ENCODE measurements at places on chromosomes 2 and 18.
A peak's percentile ranks its signal among the peaks of the same experiment; 100 is the strongest.

DNA sequence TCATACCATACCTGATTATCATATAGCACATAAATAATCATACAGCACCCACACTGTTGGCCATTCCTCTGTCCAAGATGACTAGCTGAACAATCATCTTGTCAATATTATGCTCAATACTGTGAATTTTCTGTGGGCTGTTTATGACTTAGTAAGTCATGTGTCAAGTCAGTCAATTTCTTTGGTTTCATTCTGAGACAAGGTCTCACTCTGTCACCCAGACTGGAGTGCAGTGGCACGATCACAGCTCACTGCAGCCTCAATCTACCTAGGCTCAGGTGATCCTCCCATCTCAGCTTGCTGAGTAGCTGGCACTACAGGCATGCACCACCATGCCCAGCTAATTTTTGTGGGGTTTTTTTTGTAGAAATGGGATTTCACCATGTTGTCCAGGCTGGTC lies 5.7 kb downstream of the MCM6 start:
- no peak for DNase-seq

DNA sequence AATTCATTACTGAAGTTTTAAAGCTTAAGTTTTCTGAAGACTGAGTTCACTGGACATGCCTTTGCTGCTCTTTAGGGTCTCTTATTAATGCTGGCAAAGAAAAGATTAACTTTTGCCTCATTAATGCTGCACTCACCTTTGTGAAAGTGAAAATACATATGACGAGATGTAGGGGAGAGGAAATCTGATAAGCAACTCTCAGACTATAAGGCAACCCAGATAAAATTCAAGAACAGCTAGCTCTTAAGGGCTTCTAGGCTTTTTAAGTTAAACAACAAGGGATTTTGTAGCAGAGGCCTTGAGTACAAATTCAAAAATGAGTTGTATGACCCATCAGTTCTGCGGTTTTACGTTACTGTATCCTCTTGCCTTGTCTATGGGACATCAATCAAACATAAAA lies 143.7 kb downstream of the USP34 start:
- no peak for DNase-seq

DNA sequence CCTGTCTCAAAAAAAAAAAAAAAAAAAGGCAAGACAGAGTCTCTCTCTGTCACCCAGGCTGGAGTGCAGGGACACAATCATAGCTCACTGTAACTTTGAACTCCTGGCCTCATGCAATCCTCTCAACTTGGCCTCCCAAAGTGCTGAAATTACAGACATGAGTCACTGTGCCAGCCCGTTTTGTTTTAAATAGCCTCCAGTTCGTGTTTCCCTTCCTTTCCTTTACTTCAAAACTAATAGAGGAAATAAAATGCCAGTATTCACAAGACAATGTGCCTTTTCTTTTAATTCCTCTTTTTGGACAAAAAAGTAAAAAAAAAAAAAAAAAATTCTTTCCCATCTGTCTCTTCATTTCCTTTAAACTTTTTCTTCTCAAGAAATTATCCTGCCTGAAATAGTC lies 54.5 kb upstream of the ACMSD start:
- DNase-seq, result no peak

DNA sequence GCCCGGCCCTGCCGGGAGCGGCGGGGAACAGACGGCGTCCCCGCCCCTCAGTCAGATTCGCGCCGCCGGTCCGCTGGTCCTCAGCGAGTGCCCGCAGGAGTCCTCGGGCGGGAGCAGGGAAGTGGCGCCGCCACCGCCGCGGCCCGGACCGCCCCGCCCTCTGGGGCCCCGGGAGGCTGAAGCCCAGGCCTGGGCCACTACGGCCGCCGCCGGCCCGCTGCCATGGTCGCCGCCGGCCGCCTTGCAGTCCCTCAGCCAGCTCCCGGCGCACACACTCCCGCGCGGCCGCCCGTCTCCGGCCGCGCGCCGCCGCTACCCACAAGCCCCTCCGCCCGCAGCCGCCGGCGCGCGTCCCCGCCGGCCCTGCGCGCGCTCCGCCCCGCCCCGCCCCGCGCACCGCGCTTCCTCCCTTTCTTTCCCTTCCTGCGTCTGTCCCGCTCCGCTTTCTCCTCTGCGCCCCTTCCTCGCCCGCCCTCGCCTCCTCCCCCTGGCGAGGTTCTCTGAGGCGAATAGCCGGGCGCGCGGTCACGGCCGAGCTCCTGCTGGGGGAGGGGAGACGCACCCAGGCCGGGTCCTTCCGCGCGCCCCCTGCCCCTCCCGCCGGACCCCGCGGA lies at the start of gene ROCK2:
TSS of gene ROCK2 (minus strand) at position 295 of the 614 bp plus-strand sequence. CDS start 500 bp downstream, outside the sequence.
- peak; percentile 75 for DNase-seq

DNA sequence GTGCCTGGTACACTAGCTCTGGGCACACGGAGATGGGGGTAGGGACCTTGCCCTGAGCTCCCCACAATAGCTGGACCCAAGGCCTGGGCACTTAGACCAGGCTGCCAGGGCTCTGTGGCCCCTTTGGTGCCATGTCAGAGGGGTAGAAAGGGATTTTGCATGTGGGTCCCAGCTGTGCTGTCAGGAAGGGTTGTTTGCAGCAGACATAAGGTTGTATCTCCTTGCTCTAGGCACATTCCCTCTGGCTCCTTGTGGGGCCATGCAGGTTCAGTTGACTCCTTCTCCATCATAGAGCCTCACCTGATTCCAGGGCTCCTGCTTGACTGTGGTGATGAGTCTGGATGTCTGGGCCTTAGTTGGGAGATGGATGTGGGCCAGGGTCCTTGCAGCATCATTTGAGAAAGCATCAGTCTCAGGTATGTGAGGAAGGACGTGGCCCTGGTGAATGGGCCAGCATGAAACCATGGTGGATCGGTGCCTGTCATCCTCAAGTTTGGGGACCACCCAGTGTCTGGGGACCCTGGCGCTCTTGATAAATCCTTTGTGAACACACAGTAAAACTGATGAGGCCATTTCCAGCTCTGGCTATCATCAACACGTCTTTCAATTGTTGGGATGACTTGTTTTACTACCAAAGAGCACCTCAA lies 461.9 kb upstream of the HS6ST1 start:
- DNase-seq, result no peak

- peak; percentile 12 for DNase-seq
Measured at GRCh38 chr2:235300368-235301201, 193.3 kb upstream of the AGAP1 start.

GRCh38 chr2:74137651-74138599 lies 9.8 kb downstream of the BOLA3 start:
- no peak for DNase-seq

- DNase-seq, result peak; percentile 29
Measured at GRCh38 chr2:54088191-54088634, 27.2 kb upstream of the ACYP2 start.

GRCh38 chr2:128369108-128369555 lies 50.5 kb upstream of the HS6ST1 start:
- DNase-seq, result peak; percentile 47

- no peak for DNase-seq
Measured at GRCh38 chr18:79542876-79543750, 136.5 kb upstream of the CTDP1 start.

DNA sequence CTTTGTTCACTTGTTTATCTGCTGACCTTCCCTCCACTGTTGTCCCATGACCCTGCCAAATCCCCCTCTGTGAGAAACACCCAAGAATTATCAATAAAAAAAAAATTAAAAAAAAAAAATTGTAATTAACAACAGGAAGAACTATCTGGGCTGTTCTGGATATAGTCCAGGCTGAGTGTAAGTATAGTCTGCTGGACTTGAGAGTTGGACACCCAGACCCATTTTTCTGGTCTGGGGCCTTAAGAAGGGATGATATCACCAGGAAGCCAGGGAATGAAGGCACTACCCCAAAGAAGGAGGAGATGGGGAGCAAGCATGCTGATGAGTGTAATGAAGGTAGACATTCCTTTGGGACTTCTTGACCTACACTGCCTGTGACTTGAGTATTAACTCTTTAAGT lies 72.1 kb upstream of the ZFP36L2 start:
- DNase-seq, result no peak

DNA sequence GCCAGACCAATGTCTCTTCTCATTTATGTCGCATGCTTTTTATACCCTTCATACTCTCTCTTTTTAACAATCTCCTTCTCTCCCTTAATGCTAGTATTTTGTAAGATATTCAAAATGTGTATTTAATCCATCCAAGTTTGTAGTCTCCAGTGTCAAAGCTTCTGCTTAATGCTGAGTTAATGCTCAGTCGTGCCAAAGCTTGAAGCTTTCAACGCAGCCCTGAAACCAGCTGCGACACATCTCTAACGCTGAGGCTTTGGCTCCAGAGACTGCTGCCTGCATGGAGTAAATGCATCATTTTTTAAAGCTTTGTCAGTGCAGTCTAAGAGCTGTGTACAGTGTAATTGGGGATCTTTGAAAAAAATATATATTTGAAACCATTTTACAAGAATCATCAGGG lies 2108.8 kb upstream of the PIK3C3 start:
- DNase-seq, result no peak

GRCh38 chr18:75350512-75350839 lies 77.0 kb downstream of the SMIM21 start:
- no peak for DNase-seq

DNA sequence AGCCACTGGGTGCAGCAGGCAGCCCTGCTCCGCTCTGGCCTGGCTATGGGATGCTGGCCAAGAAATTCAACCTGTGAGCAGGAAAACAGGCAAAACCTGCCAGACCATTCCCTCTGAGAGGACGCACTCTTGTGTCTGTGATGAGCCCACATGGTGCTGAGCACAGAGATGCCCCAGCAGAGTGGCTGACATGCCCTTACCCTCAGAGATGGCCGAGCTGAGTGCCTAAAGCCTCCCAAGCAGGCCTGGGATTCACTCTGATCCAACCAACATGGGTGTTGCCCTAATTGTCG lies 34.3 kb upstream of the TAF1B start:
- peak; percentile 93 for DNase-seq

DNA sequence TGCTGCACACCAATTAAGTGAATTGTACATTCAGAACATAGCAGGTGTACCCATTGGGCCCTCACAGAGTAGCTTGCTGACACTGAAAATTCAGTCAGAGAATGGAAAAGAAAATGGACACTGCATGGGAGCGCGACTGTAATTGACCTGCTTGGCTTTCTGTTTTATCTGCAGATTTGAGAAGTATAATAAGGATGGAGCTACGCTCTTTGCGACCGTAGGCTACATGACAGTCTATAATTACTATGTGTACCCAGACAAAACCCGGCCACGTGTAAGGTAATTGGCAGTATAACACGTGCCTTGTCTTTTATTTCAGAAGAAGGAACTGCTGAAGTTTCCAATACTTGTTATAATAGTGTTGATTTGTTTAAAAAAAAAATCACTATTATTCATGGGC lies 33.5 kb upstream of the METAP1D start:
- no peak for DNase-seq

Data from epithelial cell of esophagus (primary cell).